Astrocyte (in vitro differentiated cells and primary cell): ENCODE measurements at places on chromosomes 4 and X. TPM values are rescaled to one million over a fixed set of nuclear protein-coding genes. Genes with fewer than 3 reads are reported as not detected.

The KCTD8 gene
- 0.58 and 0.68 TPM in 2 replicates for total RNA-seq

The NUP62CL gene
- 0.52 TPM in 1 of 2 replicates, not detected in the other for total RNA-seq

The PIN4 gene
- 7.9 and 8.7 TPM in 2 replicates for total RNA-seq

The AADAT gene
- total RNA-seq: 10.3 and 10.5 TPM in 2 replicates

The ZNF674 gene
- total RNA-seq: 4.6 and 5.5 TPM in 2 replicates

The VGLL1 gene
- total RNA-seq: 1.3 TPM in 1 of 2 replicates, not detected in the other

The RAB41 gene
- total RNA-seq: not detected in 2 replicates

The LNX1 gene
- total RNA-seq: 2.5 and 4.4 TPM in 2 replicates

The PTPN13 gene
- total RNA-seq: 46.2 and 50.3 TPM in 2 replicates

The RPA4 gene
- 0.48 and 0.82 TPM in 2 replicates for total RNA-seq

The NRK gene
- 18.3 and 20.1 TPM in 2 replicates for total RNA-seq

The PNCK gene
- 0.65 and 1.1 TPM in 2 replicates for total RNA-seq

The RS1 gene
- not detected in 2 replicates for total RNA-seq

The FAM9C gene
- total RNA-seq: 0.16 TPM in 1 of 2 replicates, not detected in the other

The TMEM31 gene
- 0.43 TPM in 1 of 2 replicates, not detected in the other for total RNA-seq

The POU3F4 gene
- 0.18 and 0.31 TPM in 2 replicates for total RNA-seq

The SPINK2 gene
- total RNA-seq: not detected in 2 replicates

The AGTR2 gene
- total RNA-seq: not detected in 2 replicates

DNA sequence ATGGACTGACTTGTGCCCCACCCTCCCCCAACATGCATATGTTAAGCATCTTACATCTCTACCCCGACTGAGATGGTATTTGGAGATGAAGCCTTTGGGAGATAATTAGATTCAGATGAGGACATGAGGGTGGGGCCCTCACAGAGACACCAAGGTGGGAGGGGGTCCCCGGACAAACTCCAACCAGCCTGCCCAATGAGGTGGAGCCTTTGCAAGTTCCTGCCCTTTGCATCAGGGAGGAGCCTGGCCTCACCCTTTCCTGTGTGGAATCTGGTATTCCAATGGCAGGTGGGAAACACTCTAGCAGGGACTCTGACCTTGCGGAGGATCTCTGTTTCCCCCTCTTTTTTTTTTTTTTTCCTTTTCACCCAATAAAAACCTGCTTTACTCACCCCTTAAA is 589.9 kb upstream of the BOD1L1 start:
- no peak for DNase-seq

DNA sequence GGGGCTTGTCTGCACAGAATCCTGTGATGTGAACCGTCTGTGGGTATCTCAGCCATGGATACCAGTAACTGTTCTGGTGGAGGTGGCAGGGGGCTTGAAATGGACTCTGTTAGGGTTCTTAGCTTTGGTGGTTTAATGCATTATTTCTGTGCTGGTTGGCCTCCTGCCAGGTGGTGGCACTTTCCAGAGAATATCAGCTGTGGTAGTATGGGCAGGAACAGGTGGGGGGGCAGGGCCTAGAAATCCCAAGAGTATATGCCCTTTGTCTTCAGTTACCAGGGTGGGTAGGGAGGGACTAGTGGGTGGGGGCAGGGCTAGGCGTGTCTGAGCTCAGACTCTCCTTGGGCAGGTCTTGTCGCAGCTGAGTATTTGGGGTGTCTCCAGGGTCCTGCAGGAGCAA is 106.7 kb downstream of the KIT start:
- DNase-seq: no peak

DNA sequence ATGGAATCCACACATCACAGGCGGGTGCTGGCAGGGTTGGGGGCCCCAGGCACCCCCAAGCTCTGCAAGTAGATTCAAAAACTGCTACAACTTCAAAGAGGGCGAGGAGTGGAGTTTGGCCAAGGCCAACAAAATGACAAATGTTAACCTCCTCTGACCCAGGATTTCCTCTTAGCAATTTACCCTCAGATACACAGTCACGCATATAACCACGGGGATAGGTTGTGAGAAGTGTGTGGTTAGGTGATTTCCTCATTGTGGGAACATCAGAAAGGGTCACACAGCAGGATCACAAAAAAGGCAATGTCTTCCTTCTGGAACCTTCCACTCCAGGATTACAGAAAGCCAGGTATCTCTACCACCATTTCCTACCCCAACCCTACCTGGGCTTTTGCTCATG is 62.4 kb downstream of the C4orf50 start:
- no peak for DNase-seq

- DNase-seq: peak; percentile 17
Observed at GRCh38 chr4:151417164-151417571, 8.2 kb downstream of the FHIP1A start.

DNA sequence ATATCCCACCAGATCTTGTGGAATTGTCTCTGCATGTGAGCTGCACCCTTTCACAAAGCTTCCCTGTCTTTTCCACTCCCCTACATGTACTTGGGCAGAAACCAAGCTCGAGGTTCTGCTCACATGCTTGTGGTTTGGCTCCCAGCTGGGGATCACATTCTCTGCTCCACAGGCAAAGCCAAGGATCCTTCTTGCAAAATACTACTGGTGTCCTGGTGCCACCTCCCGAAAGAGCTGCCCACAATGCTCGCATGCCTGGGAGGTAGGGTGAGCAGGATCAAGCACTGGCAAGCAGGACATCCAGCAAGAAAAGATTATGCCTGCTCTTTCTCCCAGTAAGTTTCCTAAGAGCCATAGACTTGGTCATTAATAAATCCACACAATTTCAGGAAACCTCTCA is 45.1 kb upstream of the PPARGC1A start:
- DNase-seq: peak; percentile 91

- no peak for DNase-seq
Observed at GRCh38 chr4:77599378-77599777, 6.2 kb upstream of the CXCL13 start.

DNA sequence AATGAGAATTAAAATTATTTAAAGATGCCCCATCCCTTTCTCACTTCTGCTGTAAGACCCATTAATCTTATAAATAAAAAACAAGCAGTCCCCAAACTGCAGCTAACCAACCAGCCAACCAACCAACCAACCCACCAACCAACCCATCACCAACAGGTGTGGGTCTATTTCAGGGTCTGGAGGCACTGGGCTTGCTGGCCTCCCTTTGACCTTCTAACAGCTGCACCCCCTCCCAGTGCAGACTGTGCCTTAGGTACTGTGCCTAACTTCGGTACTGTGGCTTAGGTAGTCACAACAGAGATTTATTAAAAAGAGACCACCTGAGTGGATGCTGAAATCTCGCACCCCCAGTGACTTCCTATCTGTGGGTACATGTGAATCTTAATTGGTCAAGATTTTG is 128.1 kb downstream of the SORBS2 start:
- DNase-seq: no peak

- DNase-seq: no peak
Observed at GRCh38 chrX:136616987-136617685, 30.8 kb upstream of the CD40LG start.

- peak; percentile 45 for DNase-seq
Observed at GRCh38 chr4:98932539-98932938, 3.6 kb upstream of the EIF4E start.

DNA sequence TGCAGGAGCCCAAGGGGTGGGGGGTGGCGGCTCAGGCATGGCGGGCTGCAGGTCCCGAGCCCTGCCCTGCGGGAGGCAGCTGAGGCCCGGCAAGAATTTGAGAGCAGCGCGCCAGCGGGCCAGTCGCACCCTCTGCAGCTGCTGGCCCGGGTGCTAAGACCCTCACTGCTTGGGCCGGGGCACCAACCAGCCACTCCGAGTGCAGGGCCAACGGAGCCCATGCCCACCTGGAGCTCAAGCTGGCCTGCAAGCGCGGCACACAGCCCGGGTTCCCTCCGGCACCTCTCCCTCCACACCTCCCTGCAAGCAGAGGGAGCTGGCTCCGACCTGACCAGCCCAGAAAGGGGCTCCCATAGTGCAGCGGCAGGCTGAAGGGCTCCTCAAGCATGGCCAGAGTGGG is 758.2 kb upstream of the INTU start:
- DNase-seq: no peak

- peak; percentile 36 for DNase-seq
Observed at GRCh38 chrX:73668779-73669178, 105.8 kb downstream of the CHIC1 start.

- DNase-seq: no peak
Observed at GRCh38 chr4:159014859-159015258, 88.0 kb upstream of the RAPGEF2 start.

- DNase-seq: peak; percentile 17
Observed at GRCh38 chr4:146243141-146243882, 29.0 kb downstream of the REELD1 start.

- no peak for DNase-seq
Observed at GRCh38 chr4:84680956-84681355, 98.0 kb downstream of the CDS1 start.

DNA sequence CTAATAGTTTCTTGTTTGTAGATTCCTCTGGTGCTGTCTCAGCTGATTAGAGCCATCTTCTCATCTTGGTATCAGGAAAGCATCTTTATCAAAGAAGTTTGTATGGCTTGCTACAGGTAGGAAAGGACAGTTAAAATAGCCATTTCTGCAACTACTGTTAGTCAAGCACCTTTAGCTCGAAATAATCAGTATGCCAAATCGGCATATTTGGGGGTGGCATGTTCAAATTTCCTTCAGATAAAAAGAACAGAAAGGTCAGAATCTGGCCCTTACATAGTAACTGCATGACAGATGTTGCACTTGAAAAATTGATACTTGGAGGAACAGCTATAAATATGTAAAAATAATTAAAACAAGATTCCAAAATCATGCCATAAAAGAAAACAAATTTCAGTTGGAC is 4.8 kb downstream of the C4orf46 start:
- DNase-seq: no peak

DNA sequence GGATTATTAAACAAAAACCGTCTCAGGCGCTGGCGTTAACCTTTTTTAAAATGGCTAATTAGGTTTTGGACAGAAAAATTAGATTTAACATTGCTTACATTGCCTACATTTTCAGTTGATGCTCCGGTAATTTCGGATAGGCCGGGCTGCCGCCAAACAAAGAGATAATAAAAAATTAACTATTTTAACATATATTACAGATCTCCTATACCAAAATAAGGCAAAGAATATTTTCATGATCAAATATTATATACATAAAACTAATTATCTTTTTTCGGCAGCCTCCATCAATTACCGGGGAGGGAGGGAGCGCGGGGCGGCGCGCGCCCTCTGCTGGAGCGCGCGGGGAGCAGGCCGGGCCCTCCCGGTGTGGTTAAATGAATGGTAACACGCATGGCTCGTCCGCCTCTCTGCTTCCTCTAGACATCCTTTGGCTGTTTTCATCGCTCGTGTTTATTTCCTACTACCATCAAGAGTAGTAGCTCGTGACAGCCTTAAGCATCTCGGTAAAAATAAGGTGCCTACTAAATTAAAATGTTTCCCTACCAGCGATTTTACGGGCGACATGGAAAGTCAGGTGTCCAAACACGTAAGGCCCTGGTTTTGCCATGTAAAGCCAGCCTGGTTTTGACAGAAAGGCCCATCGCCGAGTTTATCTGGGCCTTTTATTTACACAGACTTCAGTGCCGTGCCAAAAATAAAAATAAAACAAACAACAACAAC is 52.4 kb upstream of the TMEM33 start:
- no peak for DNase-seq

GRCh38 chrX:110803506-110803905 is 7.9 kb upstream of the CHRDL1 start:
- peak; percentile 40 for DNase-seq

GRCh38 chrX:29044423-29045184 is 457.4 kb downstream of the IL1RAPL1 start:
- no peak for DNase-seq

- DNase-seq: no peak
Observed at GRCh38 chr4:24141836-24142235, 252.0 kb upstream of the PPARGC1A start.

DNA sequence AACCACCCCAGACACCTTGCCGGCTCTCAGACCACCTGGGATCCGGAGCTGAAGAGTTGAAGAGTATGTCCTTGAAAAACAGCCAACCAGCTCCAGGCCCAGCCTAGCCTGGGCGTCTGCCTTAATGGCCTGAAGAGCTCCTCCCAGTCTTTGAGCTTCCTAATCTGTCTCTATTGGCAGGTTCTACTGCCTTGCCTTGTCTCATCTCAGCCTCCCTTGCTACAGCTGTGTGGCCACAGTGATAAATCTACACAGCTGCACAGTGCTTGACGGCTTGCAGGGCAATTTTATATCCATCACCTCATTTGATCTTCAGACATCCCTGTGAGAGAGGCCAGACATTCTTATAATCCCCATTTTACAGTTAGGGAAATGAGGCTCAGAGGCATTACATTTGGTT is 19.9 kb downstream of the AWAT2 start:
- no peak for DNase-seq
